ENCODE measurements at places on chromosomes 12 and 14.

GRCh38 chr12:20395791-20396550 is 27.6 kb downstream of the PDE3A start:
- DNase-seq: no peak

DNA sequence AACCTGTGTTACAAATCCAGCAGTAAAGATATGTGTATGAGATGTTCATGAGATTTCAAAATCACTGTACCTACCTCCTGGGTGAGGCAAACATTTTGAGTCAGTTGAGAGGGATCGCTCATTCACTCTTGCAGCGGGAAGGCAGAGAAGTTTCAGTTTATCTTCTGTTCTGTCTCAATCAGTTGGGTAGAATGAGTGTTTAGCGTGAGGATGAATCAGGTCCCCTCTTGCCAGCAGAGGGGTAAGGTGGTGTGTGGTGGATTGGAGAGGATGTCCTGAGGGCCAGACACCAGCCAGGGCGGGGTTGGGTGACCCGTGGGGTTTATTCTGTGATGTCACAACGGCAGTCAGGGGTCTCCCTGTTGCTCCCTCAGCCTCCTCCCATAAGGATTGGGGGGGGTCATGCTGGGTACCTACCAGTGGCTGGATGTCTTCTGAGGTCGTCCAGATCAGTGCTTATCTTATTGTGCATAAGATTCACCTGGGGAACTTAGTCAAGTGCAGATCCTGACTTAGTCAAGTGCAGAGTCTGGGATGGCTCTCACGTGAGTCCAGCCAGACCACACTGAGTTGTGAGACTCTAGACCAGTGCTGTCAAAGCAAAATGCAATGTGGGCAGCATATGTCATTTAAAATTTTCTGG is at the start of gene GSG1:
TSS of gene GSG1 (minus strand) at position 277 of the 643 bp plus-strand sequence. CDS start at position 122, 155 bp downstream.
- no peak for DNase-seq

- no peak for DNase-seq
Measured at GRCh38 chr12:52909331-52909730, 4.5 kb upstream of the KRT8 start.

GRCh38 chr14:100622224-100622623 is 35.0 kb upstream of the BEGAIN start:
- no peak for DNase-seq

DNA sequence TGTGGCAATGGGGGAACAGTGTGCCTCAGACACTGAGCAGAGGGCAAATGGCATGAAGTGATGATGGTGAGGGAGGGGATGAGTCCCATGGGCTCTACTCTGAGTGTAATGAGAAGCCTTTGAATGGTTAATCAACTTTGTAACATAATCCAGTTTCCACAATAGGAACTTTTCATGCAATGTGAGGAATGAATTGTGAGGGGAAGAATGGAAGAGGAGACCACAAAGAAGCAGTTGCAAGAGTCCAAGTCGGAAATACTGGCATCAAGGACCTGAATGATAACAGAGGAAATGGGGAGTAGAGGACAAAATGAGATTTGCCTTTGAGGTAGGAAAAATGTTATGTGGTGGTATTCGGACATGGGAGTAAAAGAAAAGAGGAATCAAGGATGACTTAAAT is 476.9 kb upstream of the PRICKLE1 start:
- DNase-seq: no peak

DNA sequence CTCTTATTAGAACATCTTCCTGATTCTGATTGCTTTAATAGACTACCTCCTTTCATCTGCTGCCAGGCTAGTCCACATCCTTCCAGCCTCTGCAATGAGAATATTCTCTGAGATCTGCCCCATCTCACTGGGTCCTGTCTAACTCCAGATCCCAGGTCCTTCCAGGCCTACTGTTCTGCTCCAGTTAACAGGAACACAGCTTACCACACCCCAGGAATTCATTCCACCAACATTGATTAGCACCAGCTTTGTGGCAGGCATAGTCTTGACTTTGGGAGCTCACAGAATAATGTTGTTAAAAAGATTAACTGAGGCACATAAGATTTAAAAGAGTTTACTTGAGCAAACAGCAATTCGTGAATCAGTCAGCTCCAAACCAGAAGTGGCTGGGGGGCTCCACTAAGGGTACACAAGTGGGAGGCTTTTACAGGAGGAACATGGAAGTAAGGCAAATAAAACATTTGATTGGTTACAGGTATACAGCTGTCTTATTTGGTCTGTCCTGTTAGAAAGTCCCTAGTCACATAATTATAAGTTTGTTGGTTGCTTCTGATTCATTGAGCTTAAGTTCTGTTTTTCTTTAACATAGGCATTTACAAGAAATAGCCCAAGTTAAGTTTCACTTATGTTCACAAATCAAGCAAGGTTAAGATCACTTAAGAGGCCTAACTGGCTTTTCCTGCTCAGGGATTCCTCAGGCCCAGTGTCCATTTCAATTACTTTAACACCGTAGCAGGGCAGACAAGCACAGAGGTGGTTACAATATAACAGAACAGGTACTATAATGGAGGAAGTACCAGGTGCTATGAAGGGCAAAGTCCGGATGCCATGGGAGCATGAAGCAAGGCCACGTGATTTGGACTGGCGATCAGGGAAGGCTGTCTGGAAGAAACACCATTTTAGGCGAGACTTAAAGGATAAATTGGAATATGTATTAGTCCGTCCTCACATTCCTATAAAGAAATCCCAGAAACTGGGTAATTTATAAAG is 12.2 kb upstream of the MYH7 start:
- DNase-seq: no peak

DNA sequence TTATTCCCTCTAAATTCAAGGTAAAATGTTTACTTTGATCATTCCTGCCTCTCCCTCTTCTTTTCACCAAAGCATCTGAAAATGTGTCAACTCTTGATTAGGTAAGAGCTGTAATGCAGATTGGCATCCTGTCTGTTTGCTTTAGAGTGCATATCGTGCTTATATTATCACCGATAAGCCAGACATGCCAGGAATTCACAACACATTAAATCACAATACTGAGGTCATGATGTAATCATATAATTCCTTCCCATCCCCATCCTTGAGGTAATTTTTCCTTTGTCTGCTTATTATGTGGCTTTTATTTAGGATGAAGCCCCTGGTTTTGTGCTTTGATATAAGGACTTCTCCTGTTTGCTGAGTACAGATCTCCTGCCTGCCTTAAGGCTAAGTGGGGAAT is 10.2 kb downstream of the DDX47 start:
- no peak for DNase-seq

DNA sequence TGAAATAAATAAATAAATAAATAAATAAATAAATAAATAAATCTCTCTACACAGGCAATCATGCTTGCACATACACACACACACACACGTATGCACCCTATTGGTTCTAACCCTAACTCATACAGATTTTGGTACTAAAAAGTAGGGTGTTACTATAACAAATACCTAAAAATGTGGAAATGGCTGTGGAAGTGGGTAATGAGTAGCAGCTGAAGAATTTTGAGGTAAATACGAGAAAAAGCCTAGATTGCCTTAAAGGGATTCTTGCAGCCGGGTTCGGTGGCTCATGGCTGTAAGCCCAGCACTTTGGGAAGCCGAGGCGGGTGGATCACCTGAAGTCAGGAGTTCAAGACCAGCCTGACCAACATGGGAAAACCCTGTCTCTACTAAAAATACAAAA is 15.7 kb upstream of the SLC2A3 start:
- no peak for DNase-seq

- no peak for DNase-seq
Measured at GRCh38 chr14:24913746-24914145, 136.2 kb downstream of the STXBP6 start.

- DNase-seq: no peak
Measured at GRCh38 chr12:131340616-131341210, 370.2 kb upstream of the SFSWAP start.

- DNase-seq: no peak
Measured at GRCh38 chr12:102769323-102769916, 147.6 kb downstream of the PAH start.

GRCh38 chr14:39107591-39107996 is 4.6 kb upstream of the SEC23A start:
- no peak for DNase-seq

Measured in activated B cell treated with CpG ODN at 0.5 μM for 24 hours (primary cell).